ENCODE measurements at places on chromosomes 16 and 17.

DNA sequence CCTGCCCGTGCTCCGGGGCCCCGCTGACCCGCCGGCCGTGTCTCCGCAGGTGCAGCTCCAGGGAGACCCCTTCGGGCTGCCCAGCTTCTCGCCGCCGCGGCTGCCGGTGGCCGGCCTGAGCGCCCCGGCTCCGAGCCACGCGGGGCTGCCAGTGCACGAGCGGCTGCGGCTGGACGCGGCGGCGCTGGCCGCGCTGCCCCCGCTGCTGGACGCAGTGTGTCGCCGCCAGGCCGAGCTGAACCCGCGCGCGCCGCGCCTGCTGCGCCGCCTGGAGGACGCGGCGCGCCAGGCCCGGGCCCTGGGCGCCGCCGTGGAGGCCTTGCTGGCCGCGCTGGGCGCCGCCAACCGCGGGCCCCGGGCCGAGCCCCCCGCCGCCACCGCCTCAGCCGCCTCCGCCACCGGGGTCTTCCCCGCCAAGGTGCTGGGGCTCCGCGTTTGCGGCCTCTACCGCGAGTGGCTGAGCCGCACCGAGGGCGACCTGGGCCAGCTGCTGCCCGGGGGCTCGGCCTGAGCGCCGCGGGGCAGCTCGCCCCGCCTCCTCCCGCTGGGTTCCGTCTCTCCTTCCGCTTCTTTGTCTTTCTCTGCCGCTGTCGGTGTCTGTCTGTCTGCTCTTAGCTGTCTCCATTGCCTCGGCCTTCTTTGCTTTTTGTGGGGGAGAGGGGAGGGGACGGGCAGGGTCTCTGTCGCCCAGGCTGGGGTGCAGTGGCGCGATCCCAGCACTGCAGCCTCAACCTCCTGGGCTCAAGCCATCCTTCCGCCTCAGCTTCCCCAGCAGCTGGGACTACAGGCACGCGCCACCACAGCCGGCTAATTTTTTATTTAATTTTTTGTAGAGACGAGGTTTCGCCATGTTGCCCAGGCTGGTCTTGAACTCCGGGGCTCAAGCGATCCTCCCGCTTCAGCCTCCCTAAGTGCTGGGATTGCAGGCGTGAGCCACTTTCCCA is 5.9 kb downstream of the CTF1 start:
- DNase-seq = peak; percentile 29

GRCh38 chr17:30318155-30318554 is 15.7 kb downstream of the TMIGD1 start:
- DNase-seq = no peak

- no peak for DNase-seq
These were observed 34.1 kb downstream of the EEF2K start for GRCh38 chr16:22240023-22240710.

DNA sequence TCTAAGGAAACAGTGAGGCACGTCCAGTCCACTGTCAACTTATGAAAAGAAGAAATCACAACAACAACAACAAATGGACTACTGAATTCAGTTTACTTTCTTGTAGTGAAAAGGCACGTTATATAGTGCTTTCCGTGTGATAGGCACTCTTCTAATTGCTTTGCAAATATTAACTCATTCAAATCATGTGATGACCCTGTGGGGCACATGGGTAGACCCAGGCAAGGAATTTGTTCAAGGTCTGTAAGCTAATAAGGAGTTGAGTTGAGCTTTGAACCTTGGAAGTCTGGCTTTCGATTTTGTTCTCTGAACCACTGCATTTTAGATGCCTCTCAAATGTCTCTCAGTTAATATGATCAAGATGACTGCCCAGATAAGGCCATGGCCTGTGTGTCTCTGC is 295.1 kb upstream of the RBFOX1 start:
- DNase-seq = no peak

DNA sequence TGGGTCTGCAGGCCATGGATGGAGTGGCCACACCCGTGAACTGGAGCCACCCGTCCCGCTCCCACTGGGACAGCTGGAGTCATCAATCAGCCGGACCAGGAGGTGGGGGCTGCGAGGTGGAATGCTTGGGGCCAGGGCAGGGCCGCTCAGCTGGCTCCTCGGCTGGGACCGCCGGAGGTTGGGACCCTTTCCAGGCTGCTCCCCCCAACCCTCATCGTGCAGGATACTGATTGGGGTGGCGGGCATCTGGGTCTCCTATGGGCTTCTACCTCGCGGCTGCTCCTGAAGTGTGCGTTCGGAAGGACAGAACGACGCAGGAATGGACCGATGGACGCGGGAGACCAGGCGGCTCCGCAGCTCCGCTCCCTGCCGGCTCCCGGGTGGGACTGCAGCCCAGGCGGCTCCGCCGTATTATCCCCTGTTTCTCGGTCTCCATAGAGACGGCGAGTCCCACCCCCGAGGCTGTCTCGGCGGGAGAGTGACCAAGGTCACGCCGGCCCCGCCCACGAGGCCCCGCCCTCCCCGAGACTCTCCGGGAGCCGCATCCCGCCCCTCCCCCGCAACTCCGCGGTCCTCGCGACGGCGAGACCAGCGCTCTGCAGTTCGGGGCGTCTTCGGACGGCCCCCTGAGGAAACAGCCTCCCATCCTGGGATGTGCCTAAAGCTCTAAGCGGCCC is at the start of gene TPPP3:
TPPP3 (minus strand) TSS at position 388 of the 677 bp plus-strand sequence. CDS start 2,387 bp downstream, outside the sequence.
- DNase-seq = peak; percentile 19

DNA sequence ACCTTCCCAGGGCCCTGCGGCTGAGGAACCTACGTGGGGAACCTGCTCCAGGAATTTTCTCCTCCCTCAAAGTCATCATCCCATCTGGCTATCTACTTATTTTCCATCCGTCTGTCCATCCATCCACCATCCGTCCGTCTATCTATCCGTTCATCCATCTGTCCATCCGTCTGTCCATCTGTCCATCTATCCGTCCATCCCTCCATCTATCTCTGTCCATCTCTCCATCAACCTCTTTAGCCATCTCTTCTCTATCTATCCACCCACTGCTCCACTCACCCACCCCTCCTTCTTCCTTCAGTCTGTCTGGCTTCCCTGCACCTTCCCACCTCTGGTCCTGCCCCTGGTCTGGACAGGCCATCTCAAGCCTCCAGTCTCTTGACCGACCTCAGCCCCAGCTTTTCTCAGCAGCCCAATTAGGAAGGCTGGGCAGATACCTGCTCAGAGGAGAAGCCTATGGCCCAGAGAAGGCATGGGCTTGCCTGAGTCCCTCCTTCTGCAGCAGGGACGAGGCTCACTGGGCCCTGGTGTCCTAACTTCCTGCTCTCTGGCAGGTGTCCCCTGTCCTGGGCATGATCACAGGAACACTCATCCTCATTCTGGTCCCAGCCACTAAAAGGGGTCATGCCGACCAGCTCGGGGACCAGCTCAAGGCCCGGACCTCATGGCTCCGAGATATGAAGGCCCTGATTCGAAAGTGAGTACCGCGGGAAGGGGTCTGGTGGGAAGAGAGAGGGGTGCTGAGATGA is 23.0 kb downstream of the MYBBP1A start:
- DNase-seq = no peak

DNA sequence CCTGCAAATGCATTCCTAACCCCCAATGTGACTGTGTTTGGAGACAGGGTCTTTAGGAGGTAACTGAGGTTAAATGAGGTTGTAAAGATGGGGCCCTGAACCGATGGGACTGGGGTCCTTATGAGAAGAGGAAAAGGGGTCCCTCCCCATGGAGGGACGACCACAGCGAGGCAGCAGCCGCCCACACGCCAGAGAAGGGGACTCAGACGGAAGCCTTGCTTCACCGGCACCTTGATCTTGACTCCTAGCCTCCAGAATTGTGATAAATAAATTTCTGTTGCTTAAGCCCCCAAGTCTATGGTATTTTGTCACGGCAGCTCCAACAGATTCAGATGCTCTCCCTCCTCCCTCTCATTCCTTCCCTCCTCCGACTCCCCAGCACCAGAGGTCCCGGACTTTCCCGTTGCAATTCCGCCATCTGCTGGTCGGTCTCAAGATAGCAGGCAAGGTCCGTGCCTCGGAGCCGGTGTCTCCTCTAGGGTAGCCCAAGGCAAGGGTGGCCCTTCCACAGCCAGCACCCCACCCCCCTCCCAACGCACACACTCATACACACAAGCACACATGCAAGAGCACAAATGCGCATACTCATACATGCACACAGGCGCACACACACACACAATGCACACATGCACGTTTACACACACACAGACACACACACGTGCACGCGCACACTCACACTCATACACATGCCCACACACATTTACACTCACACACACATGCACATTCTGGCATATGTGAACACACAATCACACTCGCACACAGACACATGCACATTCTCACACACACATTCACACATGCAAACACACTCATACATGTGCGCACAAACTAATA is 23.1 kb upstream of the C16orf78 start:
- DNase-seq = peak; percentile 15

DNA sequence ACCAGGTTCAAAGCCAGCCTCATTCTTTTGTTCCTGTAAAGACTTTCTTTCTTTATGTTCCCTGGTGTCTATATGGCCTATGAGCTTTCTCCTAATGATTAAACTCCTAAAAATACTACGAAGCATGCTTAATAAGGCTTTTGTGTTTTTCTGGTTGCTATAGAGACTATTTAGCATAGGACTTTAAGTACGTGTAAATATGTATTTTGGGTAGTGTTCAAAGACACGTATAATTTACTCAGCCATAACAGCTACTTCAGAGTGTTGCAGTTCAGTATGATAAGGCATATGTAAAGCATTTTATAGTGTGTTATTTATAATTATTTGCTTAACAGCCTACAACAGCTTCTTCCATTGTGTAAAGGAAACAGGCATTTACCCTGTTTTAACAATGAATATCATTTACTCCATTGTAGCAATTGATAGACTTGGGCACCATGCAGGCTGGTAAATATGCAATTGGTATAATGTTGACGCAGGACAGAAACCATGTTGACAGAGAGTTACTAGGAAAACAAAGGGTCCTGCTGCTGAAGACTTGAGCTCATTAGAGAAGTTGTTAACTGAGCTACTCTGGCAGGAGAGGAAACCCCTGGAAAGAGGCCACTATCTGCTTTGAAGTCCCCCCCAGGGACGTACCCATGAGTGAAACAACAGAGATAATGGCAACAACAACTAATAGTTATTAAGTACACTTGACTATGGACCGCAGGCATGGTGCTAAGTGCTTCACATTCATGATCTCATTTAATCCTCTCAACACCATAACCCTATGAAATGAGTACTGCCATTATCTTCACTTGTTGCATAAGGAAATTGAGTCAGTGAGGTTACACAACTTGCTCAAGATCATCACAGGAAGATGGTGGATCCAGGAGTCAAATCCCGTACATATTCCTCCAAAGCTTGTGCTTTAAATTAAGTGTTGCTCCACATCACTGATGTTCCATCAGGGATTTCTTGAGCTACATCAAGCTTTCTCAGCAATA is 342.2 kb upstream of the DYNLRB2 start:
- no peak for DNase-seq

GRCh38 chr17:71934520-71934919 is 186.3 kb upstream of the SOX9 start:
- no peak for DNase-seq

GRCh38 chr16:78666318-78666717 is 566.9 kb downstream of the WWOX start:
- no peak for DNase-seq

- no peak for DNase-seq
These were observed 236.8 kb downstream of the IRX3 start for GRCh38 chr16:54049591-54050458.

GRCh38 chr17:7079581-7080455 is at the start of gene CLEC10A:
Gene CLEC10A, minus strand, starts transcription at chr17:7080251. Its CDS starts 1,439 bp downstream, at chr17:7078812.
- no peak for DNase-seq

GRCh38 chr17:62188713-62189112 is 123.6 kb upstream of the MED13 start:
- DNase-seq = no peak

DNA sequence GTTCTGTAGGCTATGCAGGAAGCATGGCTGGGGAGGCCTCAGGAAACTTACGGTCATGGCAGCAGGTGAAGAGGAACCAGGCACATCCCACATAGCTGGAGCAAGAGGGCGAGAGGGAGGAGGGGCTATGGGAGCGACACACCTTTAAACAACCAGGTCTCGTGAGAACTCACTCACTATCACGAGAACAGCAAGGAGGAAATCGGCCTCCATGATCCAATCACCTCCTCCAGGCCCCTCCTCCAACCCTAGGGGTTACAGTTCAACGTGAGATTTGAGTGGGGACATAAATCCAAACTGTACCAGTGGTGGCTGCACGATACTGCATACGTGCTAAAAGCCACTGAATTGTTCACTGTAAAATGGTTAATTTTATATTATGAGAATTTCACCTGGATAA is 26.1 kb upstream of the ENPP7 start:
- DNase-seq = no peak

- DNase-seq = no peak
These were observed 7.1 kb downstream of the COPZ2 start for GRCh38 chr17:48030531-48030930.

GRCh38 chr16:85019659-85020245 is 7.8 kb upstream of the KIAA0513 start:
- no peak for DNase-seq

DNA sequence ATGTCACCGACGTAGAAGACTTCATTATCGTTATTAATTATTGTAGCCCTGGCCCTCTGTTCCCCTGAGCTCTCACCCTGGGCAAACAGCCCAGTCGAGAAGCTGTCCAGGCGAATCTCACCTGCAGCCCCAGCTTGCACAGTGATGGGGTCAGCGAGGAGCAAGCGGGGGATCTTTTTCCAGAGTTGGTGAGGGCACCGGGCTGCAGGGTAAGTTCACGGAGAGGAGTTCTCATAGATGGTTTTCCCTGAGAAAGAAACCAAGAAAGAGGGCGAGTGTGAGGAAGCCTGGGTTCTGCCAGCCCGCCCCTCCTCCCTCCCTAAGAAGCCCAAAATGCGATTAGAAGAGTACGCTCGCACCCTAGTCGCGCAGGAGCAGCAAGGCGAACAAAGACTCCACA is 436 bp downstream of the SPAG5 start:
- no peak for DNase-seq

GRCh38 chr16:79261481-79261940 is 339.0 kb downstream of the MAF start:
- DNase-seq = peak; percentile 37

GRCh38 chr17:71342737-71343136 is 778.1 kb upstream of the SOX9 start:
- no peak for DNase-seq

- no peak for DNase-seq
These were observed 18.4 kb downstream of the BAHCC1 start for GRCh38 chr17:81413497-81414135.

GRCh38 chr17:43576563-43577229 is 30.6 kb upstream of the ETV4 start:
- peak; percentile 38 for DNase-seq

- peak; percentile 31 for DNase-seq
These were observed 13.0 kb upstream of the SPNS3 start for GRCh38 chr17:4420692-4421131.

GRCh38 chr17:13281626-13282025 is 263.8 kb upstream of the ELAC2 start:
- no peak for DNase-seq

All from stimulated activated CD8-positive, alpha-beta memory T cell treated with anti-CD3 and anti-CD28 coated beads, Interleukin-4, amount 100 ng/mL, for 24 hours (primary cell).